ENCODE measurements at places on chromosomes 1 and 21. TPM values are rescaled to one million over a fixed set of nuclear protein-coding genes. Genes with fewer than 3 reads are reported as not detected.

Gene ANGPTL7
- total RNA-seq = 8.6 TPM

Gene OR2T33
- not detected for total RNA-seq

Gene AMY2B
- total RNA-seq = 25.0 TPM

Gene LINGO4
- 0.98 TPM for total RNA-seq

Gene RNU1-2
- total RNA-seq = 19,908 TPM

Gene RIPK4
- total RNA-seq = 28.0 TPM

Gene KCNA3
- 8.1 TPM for total RNA-seq

Gene ZNF695
- 0.49 TPM for total RNA-seq

Data from vagina (tissue), 2 donors.